Naive thymus-derived CD8-positive, alpha-beta T cell (primary cell): ENCODE measurements at places on chromosomes 1 and 21. TPM values are rescaled to one million over a fixed set of nuclear protein-coding genes. Genes with fewer than 3 reads are reported as not detected.

CCDC30 gene
- 5.4 TPM for total RNA-seq

DNA sequence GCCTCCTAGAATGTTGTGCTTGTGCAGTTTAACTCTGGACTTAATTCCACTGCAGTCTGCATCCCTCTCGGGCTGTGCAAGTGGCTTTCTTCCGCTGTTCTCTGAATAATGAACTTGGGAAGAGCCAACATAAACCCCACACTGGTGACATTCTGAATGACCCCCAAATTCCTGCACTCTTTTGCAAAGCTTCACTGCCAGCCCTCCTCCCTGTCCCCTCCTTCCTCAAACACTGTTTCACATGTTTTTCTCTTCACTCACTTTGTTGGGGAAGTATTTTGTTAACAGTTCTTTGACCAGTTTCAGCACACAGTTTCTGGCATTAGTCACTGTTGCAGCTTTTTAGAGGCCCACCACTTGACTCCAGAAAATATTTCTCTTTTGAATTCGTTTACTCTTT is 39.7 kb downstream of the GNG12 start:
- no peak for DNase-seq

DNA sequence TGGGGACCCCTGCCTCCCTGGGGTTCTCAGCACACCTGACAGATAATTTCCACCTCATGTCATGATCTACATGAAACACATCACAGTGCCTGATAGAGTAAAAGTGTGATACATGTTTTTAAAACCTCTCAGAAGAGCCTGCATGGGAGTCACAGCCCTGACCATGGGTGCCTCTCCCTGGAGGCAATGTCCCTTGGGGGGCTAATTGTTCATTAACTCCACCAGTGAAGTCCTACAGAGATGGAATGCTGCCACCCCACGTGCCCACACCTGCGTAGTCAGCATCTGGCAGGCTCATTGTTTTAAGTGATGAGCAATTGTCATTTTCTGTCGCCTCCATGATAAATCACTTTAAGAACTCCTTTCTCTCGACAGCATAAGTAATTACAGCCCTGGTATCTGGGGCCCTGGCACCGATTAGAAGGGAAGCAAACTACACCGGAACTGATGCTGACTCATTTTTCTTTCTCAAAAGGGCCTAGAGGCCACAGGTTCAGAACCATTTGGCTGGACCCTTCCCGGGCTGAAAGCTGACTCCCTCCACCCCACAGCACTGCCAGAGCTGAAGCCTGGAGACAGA is 109.6 kb upstream of the GJB5 start:
- no peak for DNase-seq

- no peak for DNase-seq
Measured at GRCh38 chr1:26524181-26524580, 5.4 kb upstream of the RPS6KA1 start.

RORC gene
- total RNA-seq = not detected

SCYL3 gene
- total RNA-seq = 18.0 TPM

DNA sequence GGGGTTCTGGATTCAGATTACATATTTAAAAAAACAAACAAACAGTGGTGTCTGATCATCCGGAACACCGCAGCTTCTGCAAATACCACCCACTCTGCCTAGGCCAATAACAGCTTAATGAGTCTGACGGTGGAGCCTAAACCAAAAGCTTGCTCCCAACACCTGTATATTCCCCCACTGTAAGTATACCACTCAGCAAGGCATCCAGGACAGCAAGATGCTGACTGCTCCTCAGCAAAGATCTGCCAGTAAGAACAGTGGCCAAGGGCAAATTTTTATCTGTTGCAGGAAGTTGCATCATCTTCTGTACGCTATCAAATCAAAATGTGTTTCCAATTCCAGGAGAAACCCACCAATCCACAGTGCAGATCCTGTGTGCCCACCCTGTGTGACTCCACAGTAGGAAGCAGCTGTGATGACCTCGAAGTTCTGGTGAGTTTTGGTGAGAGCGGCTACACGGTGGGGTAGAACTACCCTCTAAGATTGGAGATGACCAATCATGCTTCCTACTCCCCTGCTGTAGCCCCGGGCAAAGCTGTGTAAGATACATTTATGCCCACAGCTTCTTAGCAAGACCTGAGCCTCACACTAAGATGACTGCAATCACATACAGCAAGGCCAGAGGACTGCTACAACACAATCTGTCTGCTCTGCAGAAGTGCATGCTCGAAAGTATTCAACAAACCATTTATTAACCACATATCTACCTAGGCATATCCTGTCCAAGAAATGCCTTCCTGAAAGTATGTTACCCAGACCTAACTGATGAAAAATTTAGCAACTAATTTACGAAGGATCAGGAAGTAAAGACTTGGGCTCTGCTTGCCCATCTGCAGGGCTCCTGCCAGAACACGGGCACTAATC is 30.5 kb downstream of the SIPA1L2 start:
- no peak for DNase-seq

- DNase-seq = no peak
Measured at GRCh38 chr21:44376606-44377005, 23.2 kb downstream of the TRPM2 start.

LCE3E gene
- total RNA-seq = not detected

- DNase-seq = no peak
Measured at GRCh38 chr21:36849461-36850105, 116.9 kb downstream of the HLCS start.

DNA sequence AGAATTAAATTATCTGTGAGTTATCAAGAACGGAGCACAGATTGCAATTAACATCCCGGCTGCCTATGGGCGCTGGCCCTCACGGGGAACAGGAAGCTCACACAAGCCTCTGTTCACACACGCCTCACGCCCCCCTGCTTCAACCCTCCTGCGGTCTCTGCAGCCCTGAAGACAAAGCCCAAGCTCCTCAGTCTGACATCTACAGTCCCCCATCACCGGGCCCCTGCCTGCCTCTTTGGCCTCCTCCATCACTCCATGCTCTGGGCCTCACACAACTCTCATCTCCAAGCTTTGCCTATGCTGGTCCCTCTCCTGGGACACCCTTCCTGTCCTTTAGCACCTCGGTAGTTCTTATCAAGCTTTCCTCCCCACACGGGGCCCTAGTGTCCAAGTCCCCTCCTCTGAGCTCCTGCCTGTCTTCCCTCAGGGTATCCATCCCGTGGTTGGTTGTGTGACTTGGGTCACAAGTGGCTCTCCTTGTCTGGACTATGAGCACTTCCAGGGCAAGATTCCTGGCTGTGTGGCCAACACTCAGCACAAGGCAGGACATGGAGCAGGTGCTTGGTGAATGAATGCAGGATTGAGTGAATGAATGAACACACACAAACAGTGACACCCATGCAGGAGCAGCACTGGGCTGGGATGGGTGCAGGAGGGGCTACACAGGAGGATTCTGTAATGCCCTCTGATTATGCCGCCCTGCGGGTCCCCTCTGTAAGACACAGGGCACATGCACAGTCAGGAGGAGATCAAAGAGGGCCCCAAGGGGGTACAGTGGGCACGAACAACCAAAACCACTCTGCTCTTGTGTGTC is 116.1 kb downstream of the DMRTB1 start:
- DNase-seq = no peak
